Cerebellum (tissue), 4 donors: ENCODE measurements at places on chromosomes 6 and 20.

- no peak for DNase-seq
Measured at GRCh38 chr6:38212579-38212978, 393.1 kb downstream of the ZFAND3 start.

- no peak for DNase-seq
Measured at GRCh38 chr6:128993166-128993565, 110.2 kb downstream of the LAMA2 start.

- DNase-seq, result no peak
Measured at GRCh38 chr20:3670511-3670910, 7.3 kb upstream of the GFRA4 start.

- no peak for DNase-seq
Measured at GRCh38 chr6:154650351-154650750, 82.9 kb upstream of the SCAF8 start.

DNA sequence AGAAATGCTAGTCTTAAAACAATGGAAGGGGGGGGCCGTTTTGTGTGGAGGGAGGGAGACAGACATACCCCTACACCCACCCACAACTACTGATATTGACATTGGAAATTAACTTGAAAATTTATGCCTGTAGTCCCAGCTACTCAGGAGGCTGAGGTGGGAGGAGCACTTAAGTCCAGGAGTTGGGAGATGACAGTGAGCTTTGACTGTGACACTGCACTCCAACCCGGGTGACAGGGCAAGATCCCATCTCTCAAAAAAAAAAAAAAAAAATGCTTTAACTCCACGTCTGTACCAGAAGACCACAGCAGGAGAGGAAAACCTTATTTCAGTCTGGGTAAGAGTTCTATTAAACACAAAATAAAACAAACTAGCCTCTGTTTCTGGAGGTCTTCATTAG is 2.2 kb downstream of the TBC1D20 start:
- no peak for DNase-seq

- no peak for DNase-seq
Measured at GRCh38 chr20:13644010-13644409, 5.3 kb upstream of the TASP1 start.

DNA sequence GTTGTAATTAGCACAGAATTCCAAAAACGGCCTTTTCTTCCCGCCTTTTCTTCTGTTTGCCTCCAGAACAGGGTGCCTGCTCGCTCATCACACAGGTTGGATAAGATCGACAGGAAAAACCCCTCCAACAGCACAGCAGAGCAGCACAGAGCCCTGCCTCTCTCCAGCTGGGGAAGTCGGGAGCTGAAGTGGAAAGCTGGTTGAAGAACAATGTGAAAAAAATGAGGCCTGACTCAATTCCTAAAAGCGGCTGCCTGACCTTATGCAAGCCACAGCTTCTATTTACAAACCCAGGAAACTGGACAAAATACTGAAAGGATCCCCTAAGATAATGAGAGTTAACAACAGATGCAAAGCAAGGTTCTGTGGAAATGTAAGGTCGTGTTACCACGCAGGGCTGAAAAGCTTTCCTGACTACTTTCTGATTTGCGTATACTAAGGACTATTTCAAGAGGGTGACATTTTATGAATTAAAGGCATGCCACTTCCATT is 116.9 kb downstream of the TTLL2 start:
- DNase-seq, result no peak

DNA sequence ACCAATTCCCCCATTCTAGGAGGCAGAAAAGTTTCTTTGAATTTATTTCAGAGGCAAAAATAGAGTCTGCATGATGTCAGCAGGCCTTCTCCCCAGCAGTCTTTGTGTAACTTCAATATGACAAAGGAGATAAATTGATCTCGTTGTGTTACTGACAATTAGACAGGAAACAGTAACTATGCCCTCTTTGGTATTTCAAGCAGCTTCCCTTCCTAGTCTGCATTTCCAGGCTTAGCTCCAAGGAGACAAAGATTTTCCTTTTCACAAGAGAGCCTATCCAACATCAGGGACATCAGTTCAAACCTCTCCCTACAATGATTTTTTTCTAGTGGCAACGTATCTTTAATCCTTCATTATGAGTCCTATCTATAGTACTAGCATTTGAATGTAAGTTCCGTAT is 245.9 kb upstream of the HSF2 start:
- DNase-seq, result no peak

- peak; percentile 99 for DNase-seq
Measured at GRCh38 chr6:33454009-33454946, at the start of gene ZBTB9. TSS of gene ZBTB9 (plus strand) at chr6:33454576. CDS start at chr6:33455101, 525 bp downstream.

DNA sequence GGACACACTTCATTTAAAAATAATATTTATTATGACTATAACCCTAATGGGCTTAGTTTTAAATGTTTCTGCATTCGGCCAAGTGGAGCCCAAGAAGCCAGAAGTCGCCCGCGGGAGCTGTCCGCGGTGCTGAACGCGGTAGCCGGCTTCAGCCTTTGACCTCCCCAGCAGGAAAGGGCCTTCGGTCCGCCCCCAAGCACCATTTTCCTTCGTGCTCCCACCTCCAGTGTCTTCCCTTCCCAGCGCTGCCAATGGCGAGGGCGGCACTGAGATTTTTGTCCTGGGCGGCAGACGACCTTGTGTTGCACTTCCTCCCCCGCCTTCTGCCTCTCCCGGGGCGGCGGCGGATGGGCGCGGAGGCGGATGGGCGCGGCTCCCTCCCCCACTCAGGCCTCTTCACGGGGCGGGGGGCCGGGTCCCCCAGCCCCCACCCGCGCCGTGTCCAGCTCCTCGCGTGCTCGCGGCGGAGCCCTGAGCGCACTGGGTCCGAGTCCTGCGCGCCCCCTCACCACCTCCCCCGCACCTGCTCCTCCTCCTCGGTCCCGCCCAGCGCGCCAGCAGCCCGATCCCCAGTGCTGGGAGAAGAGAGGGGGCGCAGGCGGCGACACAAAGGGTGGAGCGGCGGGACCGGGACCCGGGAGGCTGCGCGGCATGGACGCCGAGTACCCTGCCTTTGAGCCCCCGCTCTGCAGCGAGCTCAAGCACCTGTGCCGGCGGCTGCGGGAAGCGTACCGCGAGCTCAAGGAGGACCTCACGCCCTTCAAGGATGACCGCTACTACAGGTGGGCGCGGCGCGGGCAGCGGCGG is 23.6 kb upstream of the TMEM181 start:
- peak; percentile 24 for DNase-seq

DNA sequence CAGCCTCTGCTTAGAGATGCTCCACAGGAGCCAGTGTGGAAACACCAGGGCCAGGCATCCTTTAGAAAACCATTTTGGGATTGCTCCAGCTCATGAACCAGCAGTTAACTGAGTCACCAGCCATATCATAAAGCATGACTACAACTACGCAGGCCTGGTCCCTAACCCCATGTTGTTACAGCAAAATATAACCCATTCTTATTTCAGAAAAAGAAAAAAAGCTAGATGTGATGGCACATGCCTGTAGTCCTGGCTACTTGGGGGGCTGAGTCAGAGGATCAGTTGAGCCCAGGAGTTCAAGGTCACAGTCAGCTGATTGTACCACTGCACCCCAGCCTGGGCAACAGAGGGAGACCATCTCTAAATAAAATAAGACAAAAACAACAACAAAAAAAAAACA is 36.8 kb downstream of the C6orf15 start:
- no peak for DNase-seq

- DNase-seq, result peak; percentile 88
Measured at GRCh38 chr20:4820806-4821518, 99.3 kb downstream of the PRND start.

DNA sequence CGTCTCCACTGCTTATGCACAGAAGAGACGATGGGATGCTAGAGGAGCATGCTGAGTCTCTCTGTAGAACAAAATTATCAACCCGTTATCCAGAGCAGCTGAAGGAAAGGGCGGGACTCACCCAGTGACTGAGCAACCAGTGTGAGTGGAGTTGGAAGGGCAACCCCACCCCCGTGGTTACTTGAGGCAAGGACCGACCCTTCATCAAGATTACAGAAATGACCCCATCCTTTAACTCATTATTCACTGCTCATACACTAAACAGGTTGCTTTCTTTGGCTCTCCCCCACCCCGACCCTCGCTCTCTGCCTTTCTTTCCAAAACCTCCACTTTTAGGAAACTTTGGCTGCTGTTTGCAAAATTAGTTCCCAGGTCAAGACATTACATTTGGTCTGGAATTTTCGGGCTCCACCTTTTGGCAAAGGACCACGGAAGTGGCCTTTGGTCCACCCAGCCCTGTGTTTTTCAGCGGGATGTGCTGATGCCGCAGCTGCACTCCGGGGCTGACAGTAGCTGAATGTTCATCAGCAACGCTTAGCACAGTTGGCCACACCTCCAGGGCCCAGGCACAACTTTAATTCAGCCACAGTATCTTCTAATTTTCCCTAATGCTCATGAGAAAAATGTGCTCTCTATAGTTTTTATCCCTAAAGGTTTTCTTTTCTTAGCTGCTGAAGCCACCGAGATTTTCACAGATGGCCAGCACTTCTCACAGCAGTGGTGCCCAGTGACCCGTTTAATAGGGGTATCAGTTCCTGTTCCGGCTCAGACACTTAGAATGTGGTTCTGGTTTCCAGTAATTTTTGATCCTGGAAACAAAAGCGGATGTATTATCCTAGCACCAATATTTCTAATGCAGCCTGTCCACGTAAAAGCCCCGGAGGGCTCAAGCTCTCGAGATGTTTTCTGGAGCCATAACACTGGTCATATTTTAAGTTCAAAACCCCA is 103.6 kb upstream of the NXT1 start:
- peak; percentile 38 for DNase-seq

DNA sequence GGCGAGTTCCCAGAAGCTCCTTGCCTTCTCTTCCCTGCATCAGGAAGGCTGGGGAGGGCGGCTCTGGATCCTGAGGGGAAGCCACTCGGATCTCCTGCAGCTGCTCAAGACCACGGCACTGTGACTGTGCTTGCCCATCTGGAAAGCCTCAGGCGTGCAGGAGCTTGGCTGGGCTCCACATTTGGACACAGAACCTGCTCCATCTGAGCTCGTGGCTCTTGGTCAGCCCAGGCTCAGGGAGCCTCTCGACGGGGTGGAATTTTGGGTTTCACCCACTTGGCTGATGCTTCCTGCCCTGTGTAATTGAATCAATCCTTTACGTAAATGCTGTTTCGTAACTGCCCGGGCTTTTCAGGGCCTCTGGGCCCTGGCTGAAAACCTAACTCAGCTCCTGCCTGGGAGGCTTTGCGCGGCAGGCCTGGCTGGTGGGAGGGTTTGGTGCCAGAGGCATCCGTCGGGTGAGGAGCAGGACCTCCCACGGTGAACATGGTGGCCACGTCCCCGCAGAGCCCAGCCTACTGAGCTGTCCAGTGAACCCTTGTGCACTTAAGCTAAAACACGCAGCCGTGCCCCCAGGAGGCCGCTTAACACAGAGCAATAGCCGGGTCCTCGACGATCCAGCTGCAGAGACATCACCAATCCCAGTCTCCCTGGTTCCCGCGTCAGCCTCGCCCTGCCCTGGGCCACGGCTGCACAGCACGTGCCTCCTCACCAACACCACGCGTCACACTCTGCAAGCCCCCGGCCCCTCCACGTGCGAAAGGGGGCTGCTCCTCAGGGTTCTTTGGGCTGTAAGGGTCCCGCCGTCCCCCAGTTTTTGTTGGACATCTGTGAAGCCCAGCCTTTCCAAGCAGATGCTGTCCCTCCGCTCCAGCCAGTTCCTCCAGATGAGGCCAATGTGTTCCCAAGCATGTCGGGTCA is 241.0 kb downstream of the DLL1 start:
- no peak for DNase-seq

DNA sequence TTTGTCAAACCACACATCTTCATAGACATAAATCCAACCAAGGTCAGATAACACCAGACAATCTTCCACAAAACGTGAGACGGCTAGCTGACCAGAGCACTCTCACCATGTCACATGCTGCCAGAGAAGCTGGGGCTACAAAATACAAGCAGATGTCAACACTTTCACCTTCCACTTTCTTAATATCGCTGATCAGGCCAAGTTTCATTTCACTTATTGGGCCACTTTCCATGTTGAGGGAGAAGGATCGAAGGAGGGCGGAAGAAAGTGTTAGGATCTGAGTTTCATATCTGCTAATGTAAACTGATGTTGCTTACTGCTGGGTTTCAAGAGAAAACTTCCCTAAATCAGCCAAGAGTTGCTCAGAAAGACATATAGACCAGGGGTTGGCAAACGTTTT is 177.0 kb upstream of the PRDM1 start:
- DNase-seq, result no peak

GRCh38 chr6:25482996-25483395 is 169.0 kb upstream of the SCGN start:
- no peak for DNase-seq

DNA sequence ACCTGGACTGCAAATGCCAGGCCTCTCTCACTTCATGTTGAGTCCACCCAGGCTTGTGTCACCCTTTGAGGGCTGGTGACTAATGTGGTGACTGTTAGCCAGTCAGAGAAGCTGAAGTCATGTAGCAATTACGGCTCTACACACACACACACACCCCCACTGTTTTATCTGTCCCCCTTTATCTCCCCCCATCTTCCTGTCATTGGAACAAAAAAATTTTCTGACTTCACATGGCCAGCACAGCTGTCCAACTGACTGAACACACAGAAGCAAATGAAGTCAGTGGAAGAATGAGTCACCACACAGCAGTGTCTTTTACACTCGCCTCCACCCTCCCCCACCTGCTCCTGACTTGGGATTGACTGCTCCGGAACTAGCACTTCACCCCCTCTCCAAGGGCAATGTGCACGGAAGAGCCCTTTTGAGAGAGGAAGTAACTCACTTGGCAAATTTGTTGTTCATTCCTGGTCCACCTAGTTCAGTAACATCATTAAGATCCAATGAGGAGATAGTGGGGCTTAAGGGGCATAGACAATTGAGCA is 198.0 kb downstream of the RNF144B start:
- DNase-seq, result no peak

DNA sequence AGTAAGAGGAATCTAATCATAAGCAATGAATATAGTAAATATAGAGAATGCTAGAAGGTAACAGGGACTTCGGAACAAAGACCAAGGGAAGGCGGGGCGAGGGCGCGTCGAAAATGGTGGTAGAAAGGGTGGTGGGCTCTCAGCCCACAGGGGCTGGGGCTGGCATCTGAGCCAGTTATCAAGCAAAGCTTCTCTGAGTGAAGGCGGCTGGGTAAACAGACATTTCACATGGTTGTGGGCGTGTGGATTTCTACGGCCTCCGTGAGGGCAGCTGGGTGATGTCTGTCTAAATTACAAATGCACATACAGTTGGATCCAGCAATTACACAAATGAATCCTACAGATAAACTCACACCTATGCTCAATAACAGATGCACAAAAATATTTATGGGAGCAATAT is 56.6 kb downstream of the TOX2 start:
- DNase-seq, result no peak
